ENCODE measurements at places on chromosomes 1 and 21.

- no peak for DNase-seq
Observed at GRCh38 chr1:220330265-220330664, 58.0 kb upstream of the RAB3GAP2 start.

- peak; percentile 65 for DNase-seq
Observed at GRCh38 chr1:26529655-26530409, at the start of gene RPS6KA1. TSS of gene RPS6KA1 (plus strand) at chr1:26529761. CDS start at chr1:26529921, 160 bp downstream.

DNA sequence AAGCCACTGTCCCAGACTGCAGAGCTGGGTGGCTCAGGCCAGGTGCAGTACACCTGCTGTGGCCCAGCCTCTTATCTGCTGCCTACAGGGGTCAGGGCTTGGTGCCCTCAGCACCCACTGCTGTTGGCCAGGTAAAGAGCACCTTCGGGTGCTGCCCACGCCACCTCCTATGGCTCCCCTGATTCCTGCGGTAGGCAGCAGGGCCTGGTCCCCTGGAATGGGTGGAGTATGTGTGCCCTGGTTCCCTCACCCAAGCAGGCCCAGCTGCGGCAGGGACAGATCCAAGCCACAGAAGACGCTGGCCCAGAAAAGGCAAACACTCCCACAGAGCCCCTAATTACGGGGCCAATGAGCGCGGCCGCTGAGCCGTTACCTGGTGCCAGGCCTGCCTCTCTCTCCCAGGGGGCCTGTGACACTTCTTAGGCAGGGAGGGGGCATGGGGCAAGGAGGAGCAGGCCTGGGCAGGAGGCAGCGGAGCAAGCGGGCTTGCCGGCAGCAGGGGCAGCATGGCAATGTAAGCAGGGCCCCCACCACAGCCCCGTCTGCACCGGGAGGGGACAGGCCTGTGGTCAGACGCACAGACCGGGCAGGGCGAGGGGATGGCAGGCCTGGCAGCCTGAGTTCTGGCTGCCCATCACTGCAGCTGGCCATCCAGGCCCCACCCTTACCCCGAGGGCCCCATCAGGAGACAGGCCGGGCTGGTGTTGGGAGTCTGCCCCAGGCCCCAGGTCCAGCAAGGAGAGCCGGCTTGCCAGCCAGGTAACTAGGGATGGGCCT is 19.0 kb downstream of the ESPN start:
- no peak for DNase-seq

DNA sequence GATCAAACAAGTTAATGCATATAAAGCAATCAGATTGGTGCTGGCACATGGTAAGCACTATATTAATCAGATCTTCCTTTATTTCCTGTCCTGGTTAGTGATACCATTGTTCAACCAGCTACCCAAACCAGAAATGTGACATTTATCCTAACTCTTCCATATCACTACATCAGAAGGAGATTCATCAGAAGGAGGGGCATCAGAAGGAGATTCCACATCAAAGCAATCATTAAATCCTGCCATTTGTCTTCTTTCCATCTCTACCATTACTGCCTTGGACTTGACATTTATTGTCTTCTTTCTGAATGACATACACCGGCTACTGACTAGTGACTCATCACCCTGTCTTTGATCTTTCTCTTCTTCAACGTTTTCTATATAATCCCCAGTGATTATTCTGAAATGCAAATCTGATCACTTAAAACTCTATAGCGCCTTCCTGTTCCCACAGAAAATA is 75.0 kb downstream of the DNM3 start:
- DNase-seq = no peak

DNA sequence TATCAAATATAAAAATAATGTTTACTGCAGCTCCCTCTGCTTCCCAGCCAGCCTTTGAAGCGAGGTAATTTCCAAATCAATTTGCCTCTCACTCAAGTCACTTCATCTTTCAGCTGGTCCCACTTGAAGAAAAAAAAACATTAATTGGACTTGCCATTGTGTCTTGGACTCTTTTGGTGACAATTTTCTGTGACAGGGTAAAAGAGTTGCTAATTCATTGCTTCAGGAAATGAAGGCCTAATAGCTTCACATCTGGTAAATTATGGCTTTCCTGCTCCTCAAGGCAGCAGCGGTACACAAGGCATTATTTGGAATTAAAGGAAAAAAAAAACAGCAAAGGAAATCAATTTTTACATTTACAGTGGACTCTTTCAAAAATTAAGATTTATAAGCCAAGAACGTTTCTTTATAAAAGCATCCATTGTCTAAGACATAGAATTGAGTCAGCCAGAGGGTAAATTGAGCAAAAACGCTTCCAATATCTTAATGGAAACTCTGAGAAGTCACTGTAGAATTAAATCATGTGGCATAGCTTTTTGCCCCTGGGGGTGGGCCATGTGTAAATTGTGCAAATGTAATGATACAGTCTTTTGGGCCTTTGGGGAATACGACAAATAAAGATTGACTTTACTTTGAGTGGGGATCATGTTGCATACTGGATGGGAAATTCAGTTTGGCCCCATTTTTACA is 102.5 kb downstream of the LYPLAL1 start:
- DNase-seq = no peak

GRCh38 chr1:117810553-117810952 is 118.9 kb downstream of the GDAP2 start:
- DNase-seq = no peak

DNA sequence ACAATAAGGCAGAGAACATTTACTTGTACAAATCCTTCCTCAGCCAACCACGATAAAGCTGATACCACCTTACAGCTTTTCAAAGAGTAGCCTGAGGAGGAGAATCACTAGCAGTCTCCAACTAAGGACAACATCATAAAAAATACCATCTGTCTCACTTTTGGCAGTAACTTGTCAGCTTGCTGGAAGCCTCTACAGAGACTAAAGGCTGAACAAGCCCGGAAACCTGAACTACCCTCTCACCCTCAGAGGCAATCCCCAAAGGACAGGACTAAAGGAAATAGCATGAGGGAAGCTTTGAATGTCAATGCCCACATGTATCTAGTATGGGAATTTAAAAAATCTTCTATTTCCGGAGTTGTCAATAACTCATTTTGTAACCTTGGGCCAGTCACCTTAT is 10.6 kb downstream of the SRSF4 start:
- no peak for DNase-seq

- no peak for DNase-seq
Observed at GRCh38 chr21:41075656-41076055, 92.3 kb upstream of the BACE2 start.

- DNase-seq = no peak
Observed at GRCh38 chr1:47805018-47805417, 192.2 kb downstream of the TRABD2B start.

DNA sequence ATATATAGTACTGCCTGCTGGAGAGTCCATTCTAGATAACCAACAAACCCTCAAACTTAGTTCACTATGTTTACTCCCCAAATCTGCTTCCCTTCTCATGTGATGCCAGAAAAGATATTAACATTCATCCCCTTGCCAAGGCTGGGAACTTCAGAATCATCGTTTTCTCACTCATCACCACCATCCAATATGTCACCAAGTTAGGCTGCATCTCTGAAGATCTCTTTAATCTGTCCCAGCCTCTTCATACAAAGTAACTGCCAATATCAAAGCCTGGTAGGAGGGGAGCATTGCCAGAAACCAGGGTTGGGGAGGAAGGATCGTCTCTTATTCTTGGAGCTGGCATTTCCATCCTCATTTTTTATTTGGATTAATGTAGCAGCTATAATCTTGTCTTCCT is 71.6 kb downstream of the XCL2 start:
- DNase-seq = no peak

GRCh38 chr1:221327954-221328353 is 413.9 kb downstream of the DUSP10 start:
- DNase-seq = no peak

GRCh38 chr1:226985839-226986463 is 45.9 kb downstream of the COQ8A start:
- no peak for DNase-seq

GRCh38 chr1:214933375-214933774 is 149.2 kb upstream of the KCNK2 start:
- no peak for DNase-seq

- no peak for DNase-seq
Observed at GRCh38 chr21:14086553-14086952, 124.2 kb downstream of the LIPI start.

GRCh38 chr1:212228076-212228475 is 57.1 kb upstream of the PPP2R5A start:
- no peak for DNase-seq

- no peak for DNase-seq
Observed at GRCh38 chr1:223297800-223298199, 66.2 kb downstream of the SUSD4 start.

DNA sequence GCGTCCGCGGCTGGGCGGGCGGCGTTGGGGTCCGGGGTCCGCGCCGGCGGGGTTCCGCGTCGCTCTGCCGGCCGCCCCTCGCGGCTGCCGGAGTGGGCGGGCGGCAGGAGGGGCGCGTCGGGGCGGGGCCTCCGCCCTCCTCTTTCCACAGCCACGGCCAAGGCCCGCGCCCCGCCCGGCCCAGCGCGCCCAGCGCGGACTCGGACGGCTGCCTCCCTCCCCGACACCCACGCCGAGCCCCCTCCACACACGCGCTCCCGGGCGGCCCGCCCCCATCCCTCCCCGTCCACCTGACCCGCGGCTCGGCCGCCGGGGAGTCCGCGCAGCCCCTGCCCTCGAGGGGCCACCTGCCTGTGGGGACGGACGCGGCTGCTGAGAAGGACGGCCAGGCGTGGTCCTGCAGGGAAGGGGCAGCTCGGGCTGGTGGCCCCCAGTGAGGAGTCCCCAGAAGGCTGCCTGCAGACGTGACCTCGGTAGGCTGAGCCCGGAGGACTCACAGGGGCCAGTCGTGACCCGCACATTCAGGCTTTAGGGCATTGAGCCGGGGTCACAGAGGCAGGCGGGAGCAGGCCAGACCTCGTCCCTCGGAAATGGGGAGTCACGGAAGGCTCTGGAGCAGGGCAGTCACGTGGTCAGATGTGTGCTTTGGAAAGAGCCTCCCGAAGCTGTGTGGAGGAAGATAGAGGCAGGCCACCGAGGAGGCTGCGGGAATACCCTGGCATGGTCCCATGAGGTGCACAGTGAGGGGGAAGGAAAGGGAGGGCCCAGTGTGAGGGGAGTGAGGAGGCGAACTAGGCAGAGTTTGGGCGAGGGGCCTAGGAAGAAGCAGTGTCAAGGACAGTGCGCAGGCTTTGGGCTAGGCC is at the start of gene COL8A2:
COL8A2 (minus strand) TSS at position 94 of the 863 bp plus-strand sequence. CDS start 24,980 bp downstream, outside the sequence.
- DNase-seq = no peak

GRCh38 chr1:42720868-42721267 is 19.2 kb downstream of the CLDN19 start:
- no peak for DNase-seq

DNA sequence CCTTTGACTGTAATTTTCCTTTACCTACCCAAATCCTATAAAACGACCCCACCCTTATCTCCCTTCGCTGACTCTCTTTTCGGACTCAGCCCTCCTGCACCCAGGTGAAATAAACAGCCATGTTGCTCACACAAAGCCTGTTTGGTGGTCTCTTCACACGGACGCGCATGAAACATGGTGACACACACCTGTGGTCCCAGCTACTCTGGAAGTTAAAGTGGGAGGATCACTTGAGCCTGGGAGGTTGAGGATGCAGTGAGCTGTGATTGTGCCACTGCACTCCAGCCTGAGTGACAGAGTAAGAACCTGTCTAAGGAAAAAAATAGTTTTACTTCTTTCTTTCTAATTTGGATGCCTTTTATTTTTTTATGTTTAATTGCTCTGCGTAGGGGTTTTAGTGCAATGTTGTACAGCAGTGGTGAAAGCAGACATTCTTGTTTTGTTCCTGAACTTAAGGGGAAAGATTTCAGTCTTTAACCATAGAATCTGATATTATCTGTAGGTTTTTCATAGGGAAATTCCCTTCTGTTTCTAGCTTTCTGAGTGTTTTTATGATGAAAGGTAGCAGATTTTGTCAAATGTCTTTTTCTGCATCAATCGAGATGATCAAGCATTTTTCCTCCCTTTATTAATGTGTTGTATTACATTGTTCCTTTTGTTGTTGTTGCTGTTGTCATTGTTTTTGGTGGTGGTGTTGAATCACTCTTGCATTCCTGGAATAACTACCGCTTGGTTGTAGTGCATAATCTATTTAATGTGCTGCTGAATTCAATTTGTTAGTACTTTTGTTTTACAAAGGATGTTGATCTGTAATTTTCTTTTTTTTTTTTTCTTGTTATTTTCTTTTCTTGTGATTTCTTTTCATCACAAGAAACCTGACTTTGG is 497.4 kb downstream of the DISC1 start:
- no peak for DNase-seq

GRCh38 chr1:44705938-44706337 is 25.0 kb downstream of the RNU5D-1 start:
- DNase-seq = no peak

DNA sequence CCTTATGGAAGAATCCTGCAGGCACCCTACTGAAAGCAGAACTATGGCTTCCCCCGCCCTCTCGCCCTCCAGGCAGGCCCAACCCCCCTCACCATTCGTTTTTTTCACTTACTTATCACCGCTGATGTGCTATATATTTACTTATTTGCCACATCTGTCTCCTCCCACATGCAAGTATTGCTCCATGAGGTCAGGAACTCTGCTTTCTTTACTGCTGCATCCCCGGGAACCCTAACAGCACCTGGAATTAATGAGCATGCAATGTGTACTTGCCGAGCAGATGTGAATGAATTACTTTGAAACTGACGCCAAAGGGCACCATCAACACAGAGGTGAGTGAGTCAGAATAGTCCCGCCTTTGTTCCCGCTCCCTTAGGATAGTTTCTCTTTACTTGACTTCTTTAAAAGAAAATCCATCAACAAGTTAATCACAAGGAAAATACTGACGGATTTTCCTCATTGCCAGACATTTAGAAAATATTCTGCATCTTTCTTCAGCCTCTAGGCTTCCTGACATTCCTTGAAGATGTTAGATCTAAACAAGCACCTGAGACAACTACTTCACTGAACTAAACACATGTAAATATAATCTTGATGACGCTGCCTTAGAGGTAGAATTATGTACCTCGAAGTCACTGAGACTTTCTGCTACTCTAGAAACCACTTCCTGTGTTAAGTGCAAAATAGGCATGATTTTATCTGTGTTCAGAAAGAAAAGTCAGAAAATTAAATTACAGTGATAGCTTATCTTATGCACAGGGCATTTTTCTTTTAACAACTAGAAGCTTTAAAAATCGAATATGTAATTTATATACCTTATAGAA is 17.5 kb upstream of the RAB4A start:
- no peak for DNase-seq

- no peak for DNase-seq
Observed at GRCh38 chr1:88191917-88192316, 492.2 kb upstream of the PKN2 start.

GRCh38 chr21:35563885-35564451 is 496.4 kb downstream of the SETD4 start:
- DNase-seq = no peak

DNA sequence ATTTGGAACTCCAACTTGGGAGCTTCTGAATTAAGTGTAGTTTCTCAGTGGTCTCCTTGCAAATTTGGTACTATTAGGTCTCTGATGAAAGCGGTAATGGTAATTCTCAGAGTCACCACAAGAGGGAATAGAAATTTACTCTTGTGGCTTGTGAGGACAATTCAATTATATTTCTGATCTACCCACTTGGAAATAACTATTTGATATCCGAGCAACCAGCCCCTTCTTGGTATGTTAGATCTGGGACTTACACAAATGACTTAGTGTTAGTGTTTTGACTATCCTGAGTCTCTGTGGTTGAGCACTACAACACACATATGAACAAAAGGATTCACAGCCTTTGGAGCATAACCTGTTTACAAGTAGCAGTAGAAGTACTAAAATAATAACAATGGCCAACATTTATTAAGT is 68.1 kb downstream of the RPS6KA1 start:
- DNase-seq = no peak

Data from H54 (cell line).